ENCODE measurements at places on chromosomes 1 and 21. TPM values are rescaled to one million over a fixed set of nuclear protein-coding genes. Genes with fewer than 3 reads are reported as not detected.

The ETV3L gene
- total RNA-seq = not detected

The RUNX3 gene
- total RNA-seq = 0.64 TPM

The UBE2U gene
- not detected for total RNA-seq

The CLEC20A gene
- not detected for total RNA-seq

The NBPF14 gene
- total RNA-seq = 8.6 TPM

The OR6N1 gene
- not detected for total RNA-seq

The SHISA4 gene
- 0.40 TPM for total RNA-seq

The PGLYRP4 gene
- 0.13 TPM for total RNA-seq

The APOBEC4 gene
- not detected for total RNA-seq

The NBPF15 gene
- 7.3 TPM for total RNA-seq

The CRNN gene
- total RNA-seq = not detected

The EPHA2 gene
- total RNA-seq = 0.36 TPM

The CD84 gene
- 2.5 TPM for total RNA-seq

The LCE2A gene
- not detected for total RNA-seq

The HHIPL2 gene
- 0.40 TPM for total RNA-seq

The FCAMR gene
- total RNA-seq = not detected

The ZCCHC17 gene
- 46.9 TPM for total RNA-seq

The FASLG gene
- not detected for total RNA-seq
